ENCODE measurements at places on chromosomes 16 and 17.

GRCh38 chr17:54256401-54256929, 433.7 kb downstream of the KIF2B start:
- no peak for DNase-seq

DNA sequence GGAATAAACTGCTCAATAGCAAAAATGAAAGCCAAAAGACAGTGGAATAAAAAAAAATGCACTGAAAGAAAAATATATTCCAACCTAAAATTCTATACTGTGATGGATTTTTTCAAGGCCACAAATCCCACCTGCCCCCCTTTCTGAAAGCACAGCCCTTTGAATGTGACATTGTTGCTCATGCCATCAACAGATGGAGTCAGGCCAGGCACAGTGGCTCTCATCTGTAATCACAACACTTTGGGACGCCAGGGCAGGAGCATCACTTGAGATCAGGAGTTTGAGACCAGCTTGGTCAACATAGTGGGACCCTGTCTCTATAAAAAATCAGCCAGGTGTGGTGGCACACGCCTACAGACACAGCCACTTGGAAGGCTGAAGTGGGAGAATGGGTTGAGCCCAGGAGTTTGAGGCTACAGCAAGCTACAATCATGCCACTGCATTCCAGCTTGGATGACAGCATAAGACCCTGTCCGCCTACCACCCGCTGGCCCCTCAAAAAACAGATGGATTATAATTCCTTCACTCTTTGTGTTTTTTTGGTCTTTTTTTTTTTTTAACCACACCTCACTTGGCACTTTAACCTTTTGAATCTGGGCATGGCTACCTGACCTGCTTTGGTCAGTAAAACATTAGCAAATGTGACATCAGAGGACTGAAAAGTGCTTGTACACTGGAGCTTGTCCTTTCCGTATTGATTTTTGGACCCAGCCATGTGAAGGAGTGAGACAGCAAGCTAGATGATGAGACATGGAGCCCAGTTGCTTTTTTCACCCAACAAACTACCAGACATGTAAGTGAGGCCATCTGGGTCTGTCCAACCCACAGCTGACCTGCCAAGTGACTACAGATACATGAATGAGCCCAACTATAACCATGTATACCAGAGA, 36.3 kb downstream of the GLG1 start:
- DNase-seq, result no peak

DNA sequence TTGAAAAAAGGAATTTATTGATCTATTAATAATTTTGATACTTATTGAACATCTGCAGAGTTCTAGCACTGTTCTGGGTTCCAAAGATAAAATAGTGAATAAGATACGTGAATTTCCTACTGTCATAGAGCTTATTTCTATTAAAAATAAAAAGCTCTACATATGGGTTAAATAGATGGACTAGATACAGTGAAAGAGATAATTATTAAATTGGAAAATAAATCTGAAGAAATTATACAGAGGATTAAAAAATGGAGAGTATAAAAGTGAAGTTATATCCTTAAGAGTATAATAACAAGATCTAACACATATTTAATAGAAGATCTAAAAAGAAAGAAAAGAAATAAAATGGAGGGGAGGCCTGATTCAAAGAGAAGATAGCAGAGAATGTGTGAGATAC, 10.1 kb upstream of the ABCA5 start:
- no peak for DNase-seq

- no peak for DNase-seq
These were observed 22.0 kb downstream of the MYO1D start for GRCh38 chr17:32854832-32855389.

DNA sequence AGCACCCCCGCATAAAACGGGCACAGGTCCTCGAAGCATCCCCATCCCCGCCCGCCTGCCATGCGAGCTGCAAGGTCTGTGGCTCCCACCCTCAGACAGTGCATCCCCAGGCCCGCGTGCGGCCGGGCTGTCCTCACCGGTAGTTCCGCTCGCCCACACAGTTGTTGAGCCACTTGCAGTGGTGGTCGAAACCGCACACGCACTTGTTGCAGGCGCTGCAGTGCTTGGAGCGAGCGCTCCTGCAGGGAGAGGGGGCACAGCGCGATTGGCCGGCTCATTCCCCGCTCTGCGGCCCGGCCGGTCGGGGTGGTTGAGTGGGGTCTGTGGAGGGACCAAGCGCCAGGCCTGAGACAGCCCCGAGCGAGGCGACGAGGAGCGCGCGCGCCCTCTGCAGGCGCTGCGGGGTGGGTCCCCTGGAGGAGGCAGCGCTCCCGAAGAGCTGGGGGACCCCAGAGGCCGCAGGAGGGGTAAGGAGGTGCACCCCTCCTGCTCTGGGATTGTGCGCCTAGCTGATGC, 6.0 kb upstream of the TPPP3 start:
- DNase-seq, result no peak

- no peak for DNase-seq
These were observed 157.1 kb upstream of the C16orf82 start for GRCh38 chr16:26909623-26910022.

GRCh38 chr16:68252383-68252782, 7.2 kb downstream of the PLA2G15 start:
- DNase-seq, result no peak

- no peak for DNase-seq
These were observed 1.1 kb downstream of the MT2A start for GRCh38 chr16:56609463-56609921.

DNA sequence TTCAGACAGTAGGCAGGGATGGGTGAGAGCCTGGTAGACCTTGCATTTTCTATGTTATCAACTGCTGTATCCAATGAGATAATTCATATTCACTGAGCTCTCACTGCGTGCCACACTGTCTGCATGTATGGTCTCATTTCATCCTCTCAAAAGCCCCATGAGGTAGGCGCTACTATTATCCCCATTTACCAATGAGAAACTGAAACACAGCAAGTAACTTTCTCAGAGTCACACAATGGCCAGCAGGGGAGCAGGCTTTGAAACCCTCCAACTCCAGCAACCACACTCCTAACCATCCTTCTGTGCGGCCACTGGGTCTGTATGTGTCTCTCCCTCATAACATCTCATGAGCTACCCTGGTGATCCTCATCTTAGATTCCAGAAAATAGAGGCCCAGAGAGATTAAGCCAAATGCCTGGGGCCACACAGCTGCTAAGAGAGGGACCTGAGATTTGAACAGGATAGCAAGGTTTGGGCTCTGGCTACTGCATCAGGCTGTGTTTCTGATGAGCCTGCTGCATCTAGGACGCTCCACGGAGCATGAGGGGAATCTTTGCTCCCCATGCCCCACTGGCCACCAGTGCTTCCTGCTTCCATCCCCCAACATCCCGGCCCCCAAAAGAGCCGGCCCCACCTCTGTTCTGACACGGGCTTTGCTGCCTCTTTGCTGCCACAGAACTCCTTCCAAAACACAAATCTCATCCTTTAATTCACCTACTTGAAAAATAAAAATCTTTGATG, 3.2 kb downstream of the CCR7 start:
- no peak for DNase-seq

DNA sequence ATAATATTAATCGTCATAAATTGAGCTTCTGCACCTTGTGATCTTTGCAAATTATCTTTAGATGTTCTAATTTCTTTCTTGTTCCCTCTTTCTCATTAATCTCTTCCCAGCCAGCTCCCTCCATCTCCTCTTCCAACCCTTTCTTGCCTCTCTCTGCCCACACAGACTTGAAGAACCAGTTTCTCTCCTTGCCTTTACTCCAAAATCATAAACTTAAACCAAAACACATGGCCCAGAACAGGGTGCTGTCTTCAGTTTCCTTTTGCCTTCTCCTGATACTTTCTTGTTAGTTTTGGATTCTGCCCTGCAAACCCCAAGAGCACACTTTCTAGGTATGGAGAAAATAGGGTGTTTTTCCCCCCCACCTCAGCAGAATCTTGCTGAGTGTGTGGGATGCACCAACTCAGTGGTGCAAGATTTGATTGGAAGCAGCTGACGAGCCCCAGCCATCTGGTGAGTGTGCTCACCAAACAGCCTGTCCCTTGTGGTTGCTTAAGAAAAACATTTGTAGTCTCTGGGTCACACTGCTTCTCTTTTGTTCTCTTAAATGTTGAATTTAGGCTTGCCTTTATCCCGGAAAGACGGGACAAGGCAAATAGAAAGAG, 175.8 kb upstream of the MAF start:
- no peak for DNase-seq

- no peak for DNase-seq
These were observed 33.7 kb upstream of the MFSD6L start for GRCh38 chr17:8832711-8833352.

GRCh38 chr17:63792055-63792729, 18.2 kb downstream of the DDX42 start:
- no peak for DNase-seq

GRCh38 chr17:76886395-76886794, 18.2 kb downstream of the MGAT5B start:
- no peak for DNase-seq

GRCh38 chr17:48818361-48818841, 1.4 kb upstream of the TTLL6 start:
- DNase-seq, result no peak

DNA sequence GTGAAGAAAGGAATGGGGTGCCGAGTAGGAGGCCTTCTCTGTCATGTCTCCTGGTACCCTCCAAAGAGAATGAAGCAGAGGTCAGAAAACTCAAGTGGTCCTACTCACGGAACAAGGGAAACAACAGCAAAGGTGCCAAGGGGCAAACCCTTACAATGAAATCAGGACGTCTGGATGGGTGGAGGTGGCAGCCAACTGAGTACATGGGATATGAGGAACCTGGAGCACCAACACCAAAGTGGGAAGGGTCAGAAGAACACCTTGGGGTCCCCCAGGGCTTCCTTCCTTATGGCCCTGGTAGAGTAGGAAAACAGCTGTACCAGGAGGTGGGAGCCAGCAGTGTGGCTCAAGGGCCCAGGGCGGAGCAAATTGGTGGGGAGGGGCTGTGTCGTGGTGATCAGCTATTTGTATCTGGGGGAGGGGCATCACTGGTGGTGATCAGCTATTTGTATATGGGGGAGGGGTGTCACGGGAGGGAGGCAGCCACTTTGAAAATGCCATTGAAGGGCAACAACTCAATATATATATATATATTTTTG, 643 bp downstream of the HIGD1B start:
- DNase-seq, result no peak

GRCh38 chr16:3983081-3983520, 102.6 kb upstream of the CREBBP start:
- peak; percentile 22 for DNase-seq

GRCh38 chr17:34675143-34675542, 95.8 kb downstream of the TMEM132E start:
- DNase-seq, result no peak

DNA sequence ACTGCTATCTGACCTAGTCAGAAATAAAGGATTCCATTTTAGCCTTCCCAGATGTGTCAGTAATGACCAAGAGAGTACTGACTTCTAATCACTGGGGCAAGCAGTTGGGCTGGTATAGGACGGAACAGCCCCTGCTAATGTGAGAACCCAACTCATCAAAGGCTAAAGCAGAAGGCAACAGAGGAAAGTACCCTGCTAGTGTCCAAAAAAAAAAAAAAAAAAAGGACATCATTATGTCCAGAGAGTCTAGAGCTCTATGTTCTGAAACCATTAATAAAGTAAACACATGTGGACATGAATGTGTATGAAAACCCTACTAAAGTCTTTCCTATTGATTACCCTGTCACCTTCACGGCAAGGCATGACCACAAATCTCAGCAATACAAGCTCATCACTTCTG, 85.0 kb downstream of the CYTH1 start:
- no peak for DNase-seq

DNA sequence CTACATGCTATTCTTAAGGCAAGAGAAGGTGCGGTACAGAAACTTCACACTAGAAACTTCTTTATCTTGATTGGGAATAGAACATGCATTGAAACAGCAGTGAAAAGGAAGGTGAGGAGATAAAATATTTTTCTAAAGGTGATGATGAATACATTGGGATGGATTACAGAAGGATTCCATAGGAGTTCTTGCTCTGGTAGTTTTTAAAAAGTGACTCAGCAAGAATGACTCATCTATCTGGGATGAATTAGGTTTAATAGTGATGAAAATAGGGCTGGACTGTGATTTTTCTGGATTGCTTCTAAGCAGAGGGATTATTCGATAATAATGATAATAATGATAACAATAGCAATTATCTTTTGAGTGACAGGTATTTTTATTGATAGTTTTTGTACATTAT, 65.6 kb upstream of the HS3ST4 start:
- DNase-seq, result no peak

- DNase-seq, result no peak
These were observed 10.6 kb upstream of the RFFL start for GRCh38 chr17:35073991-35074627.

- no peak for DNase-seq
These were observed 147.3 kb upstream of the FOXF1 start for GRCh38 chr16:86363057-86363490.

GRCh38 chr17:15239491-15239890, 25.6 kb downstream of the PMP22 start:
- DNase-seq, result no peak

Measured in epithelial cell of prostate (primary cell).